CD4-positive, CD25-positive, alpha-beta regulatory T cell (primary cell): ENCODE measurements at places on chromosomes 2 and 18. TPM values are rescaled to one million over a fixed set of nuclear protein-coding genes. Genes with fewer than 3 reads are reported as not detected.

The AQP12A gene
- total RNA-seq = not detected

The RNF152 gene
- total RNA-seq = 0.39 TPM

The ABHD1 gene
- total RNA-seq = 0.89 TPM

The IL36G gene
- total RNA-seq = not detected

The COQ10B gene
- total RNA-seq = 73.9 TPM

The SLC9A2 gene
- not detected for total RNA-seq

The TMEM247 gene
- total RNA-seq = not detected

The PCARE gene
- total RNA-seq = not detected

The INPP5D gene
- 278 TPM for total RNA-seq

DNA sequence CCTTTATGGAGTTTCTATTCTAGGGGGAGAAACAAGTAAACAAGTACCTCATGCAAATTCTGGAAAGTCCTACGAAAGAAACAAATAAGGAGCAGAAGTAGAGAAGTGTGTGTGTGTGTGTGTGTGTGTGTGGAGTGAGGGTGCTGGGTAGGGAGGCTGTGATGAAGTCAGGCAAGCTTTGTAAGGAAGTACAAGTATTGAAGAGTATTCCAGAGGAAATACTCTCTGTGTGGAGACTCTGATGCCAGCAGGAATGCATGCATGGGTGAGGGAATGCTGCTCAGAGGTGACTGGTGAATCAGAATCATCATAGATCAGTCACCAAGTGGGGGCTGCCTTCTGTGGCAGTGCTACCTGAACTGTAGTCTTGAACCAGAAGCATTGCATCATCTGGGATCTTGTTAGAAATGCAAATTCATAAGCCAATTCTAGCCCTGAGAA is 34.5 kb downstream of the SLC4A3 start:
- DNase-seq = no peak

DNA sequence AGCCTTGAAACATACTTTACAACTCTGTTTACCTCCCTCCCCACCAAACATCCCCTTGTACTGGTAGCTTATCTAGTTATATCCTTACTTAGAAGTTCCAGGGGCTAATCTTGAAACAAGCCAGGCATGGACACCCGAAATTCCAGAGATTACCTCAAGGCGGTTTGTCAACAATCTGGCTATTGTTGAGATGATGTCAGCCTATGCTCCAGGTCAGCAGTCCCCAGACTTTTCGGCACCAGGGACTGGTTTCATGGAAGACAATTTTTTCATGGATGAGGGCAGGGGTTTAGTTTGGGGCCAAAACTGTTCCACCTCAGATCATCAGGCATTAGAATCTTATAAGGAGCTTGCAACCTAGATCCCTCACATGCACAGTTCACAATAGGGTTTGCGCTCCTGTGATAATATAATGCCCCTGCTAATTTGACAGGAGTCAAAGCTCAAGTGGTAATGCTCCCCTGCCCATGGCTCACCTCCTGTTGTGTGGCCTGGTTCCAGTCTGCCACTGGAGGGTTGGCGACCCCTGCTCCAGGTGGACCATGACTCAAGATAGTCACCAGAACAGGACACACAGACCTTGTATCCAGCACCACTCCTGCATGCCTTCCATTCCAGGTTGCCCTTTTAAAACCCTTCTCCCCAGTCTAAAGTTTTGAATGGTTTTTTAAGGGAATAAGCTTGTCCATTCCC is 171.2 kb downstream of the SPAG16 start:
- DNase-seq = no peak

GRCh38 chr2:160039166-160039903 is 23.1 kb downstream of the PLA2R1 start:
- DNase-seq = no peak

GRCh38 chr2:9030841-9031240 is 27.4 kb upstream of the MBOAT2 start:
- DNase-seq = no peak

- DNase-seq = no peak
Measured at GRCh38 chr2:62794791-62795190, 89.3 kb downstream of the EHBP1 start.

GRCh38 chr2:241475267-241475666 is 33.1 kb downstream of the STK25 start:
- DNase-seq = no peak

- DNase-seq = no peak
Measured at GRCh38 chr2:71690876-71691475, 237.6 kb downstream of the DYSF start.

DNA sequence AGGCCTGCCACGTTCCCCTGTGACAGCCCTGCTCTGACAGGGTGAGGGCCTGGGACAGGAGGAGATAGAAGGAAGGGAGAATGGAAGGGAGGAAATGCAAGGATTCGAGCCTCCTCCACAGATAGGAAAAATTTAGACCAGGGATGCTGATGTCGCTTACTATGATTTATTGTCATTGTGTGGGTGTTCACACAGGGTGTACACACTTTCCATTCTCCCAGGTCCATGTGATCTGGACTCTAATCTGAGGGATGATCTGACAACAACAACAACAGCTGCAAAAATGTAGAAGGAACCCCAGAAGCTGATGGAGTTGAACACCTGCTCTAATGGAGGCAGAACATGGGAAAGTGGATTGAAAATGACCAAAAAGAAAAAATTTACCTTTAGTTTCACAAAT is 231.7 kb upstream of the TNP1 start:
- no peak for DNase-seq

GRCh38 chr2:127449414-127449813 is 31.2 kb downstream of the PROC start:
- no peak for DNase-seq

DNA sequence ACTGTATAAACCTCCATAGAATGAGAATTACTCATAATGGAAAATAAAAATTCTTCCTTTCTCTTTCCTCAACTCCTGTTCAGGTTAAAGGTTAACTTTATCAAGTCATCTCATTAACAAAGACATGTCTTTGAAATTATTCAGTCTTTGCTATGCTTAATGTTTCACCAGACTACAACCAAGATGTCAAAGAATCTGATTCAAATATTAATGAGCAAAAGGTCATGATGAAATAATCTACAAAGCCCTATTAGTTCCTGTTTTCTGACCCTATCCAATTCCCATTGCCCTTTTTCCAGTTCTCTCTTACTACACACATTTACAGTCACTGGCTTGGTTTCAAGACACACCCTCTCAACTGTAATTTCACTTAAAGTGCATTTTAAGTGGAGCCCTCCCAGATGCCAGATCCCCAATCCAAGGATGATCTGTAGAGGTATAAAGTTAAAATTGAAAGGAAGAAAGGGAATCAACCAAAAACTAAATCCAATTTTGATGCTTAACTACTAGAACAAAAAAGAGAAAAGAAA is 246.9 kb upstream of the CYP26B1 start:
- DNase-seq = no peak

DNA sequence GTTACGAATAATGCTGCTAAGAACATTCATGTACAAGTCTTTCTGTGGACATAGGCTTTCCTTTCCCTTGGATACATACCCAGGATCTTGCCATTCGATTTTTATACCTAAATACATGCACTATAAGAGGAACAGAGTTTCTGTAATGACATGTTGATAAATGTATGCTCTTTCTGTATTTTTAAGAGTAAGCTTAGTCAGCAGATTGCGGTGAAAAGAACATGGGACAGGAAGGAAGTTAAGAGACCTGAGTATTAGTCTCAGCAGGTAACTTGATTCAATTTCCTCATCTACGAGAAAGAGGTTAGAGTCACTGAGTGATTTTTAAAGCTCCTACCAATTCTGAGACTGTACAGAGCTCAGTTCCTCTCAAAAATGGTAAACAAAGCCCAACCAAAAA is 2.6 kb upstream of the TLK1 start:
- DNase-seq = peak; percentile 84

GRCh38 chr2:134647607-134648256 is 71.1 kb downstream of the TMEM163 start:
- no peak for DNase-seq

GRCh38 chr2:175206866-175207265 is 25.4 kb upstream of the ATP5MC3 start:
- no peak for DNase-seq

DNA sequence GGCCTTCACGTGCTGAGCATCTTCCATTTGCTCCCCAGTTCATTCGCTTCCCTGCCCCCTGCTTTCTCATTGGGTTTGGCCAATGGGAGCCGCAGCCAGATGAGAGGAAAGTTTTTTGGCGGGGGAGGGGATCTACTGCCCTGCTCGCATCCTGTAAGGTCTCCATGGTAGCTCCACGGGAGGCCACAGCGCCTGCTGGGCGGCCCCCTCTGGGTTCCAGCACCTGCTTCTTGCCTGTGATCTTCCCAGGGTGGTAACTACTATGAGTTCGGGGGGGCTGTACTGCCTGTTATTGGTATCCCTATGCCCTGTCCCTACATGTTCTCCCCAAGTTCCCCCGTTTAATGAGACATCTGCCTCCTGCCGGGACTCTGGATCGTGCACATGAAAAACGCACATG is 57.2 kb downstream of the INPP5D start:
- no peak for DNase-seq
